ENCODE measurements at places on chromosomes 5 and 9.

- no peak for DNase-seq
Observed at GRCh38 chr9:23441275-23441674, 384.8 kb downstream of the ELAVL2 start.

- DNase-seq, result peak; percentile 38
Observed at GRCh38 chr5:147098233-147098790, 136.5 kb upstream of the STK32A start.

- no peak for DNase-seq
Observed at GRCh38 chr9:27037499-27037898, 32.0 kb upstream of the LRRC19 start.

- no peak for DNase-seq
Observed at GRCh38 chr5:136594416-136594815, 229.1 kb upstream of the TRPC7 start.

GRCh38 chr9:121950441-121950840, 142.7 kb downstream of the TTLL11 start:
- no peak for DNase-seq

DNA sequence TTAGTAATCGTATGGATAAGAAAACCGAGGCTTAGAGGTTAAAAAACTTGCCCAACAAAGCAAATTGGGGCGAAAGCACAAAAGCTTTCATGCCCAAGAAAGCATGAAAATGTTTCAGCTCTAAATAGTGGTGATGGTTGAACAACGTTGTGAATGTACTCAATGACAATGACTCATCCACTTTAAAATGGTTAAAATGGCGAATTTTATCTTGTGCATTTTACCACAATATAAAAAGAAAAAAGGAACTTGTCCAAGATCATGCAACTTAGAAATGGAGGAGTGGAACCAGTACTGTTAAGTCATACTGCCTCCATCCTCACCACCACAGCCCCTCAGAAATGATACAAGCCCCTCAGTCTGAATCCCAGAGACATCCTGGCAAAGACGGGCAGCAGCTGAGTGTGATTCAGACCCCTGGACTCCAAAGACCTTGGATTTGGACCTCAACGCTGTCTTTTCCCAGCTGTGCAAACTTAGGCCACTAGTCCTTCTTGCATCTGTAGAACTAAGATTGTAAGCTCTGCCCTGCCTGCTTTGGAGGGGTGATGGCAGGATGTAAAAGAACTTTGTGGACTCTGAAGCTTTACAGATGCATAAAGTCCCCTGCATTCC, 158.4 kb downstream of the GABBR2 start:
- no peak for DNase-seq

- no peak for DNase-seq
Observed at GRCh38 chr5:36929438-36929837, 52.9 kb downstream of the NIPBL start.

- DNase-seq, result no peak
Observed at GRCh38 chr9:37337301-37337890, 85.1 kb upstream of the GRHPR start.

DNA sequence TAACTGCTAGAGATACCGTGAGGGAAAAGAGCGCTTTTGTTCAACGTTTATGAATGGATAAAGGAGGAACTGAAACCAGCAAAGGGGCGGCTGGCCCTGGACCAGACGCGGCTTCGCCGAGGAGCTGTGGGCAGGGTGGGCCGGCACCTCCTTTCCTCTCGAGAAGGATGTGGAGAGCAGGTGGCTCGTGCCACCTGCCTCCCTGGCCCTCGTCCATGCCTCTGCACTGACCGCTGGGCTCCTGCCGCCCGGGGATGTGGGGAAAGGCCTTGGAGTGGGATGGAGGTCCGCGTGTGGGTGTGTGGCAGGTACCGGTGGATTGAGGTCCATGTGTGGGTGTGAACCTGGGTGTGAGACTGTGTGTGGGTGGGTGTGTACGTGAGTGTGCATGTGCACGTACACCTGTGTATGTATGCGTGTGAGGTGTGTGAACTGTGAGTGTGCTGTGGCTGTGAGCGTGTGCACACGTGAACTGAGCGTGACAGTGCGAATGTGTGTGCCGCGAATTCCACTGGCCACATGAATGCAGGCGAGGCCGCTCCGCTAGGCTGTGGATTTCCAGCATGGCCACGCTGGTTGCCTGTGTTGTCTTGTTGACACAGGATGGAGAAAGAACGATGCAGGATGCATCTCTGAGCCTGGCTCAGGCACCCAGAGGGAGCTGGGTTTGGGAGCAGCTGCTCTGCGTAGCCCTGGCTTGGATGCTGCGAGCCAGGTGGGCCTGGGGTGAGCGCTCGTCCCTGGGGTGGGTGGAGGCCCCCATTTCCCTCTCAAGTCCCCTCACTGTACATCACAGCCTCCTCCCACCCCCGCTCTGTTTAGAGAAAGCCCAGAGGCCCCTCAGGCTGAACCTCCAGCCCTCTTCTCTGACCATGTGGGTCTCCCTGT, 4.4 kb upstream of the CEP72 start:
- no peak for DNase-seq

GRCh38 chr5:131521252-131521651, 113.8 kb downstream of the RAPGEF6 start:
- DNase-seq, result no peak

- no peak for DNase-seq
Observed at GRCh38 chr5:34536699-34537098, 119.4 kb upstream of the RAI14 start.

DNA sequence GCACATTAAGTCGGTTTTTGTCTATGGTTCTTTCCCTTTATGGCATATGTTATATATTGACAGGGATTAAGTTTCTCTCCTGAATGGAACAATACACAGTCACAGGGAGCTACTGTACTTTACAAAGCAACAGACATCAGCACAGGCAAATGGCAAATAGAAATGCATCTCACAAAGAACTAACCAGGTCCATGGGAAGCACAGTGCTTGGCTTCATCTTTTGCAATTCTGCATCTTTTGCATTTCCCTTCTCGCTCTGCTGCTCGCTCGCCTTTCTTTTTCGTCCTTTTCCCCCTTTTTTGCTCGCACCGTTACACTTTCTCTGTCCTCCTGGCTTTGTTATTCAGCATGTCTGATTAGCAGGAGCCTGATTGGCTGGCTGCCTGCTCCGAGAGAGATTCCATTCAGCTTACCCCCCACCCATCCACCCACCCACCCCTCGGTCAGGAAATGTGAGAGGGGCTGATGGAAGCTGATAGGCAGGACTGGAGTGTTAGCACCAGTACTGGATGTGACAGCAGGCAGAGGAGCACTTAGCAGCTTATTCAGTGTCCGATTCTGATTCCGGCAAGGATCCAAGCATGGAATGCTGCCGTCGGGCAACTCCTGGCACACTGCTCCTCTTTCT, at the start of gene ADAMTSL1:
Gene ADAMTSL1 (plus strand): TSS at position 502 of the 628 bp plus-strand sequence. CDS start 80 bp downstream, at position 582.
- peak; percentile 58 for DNase-seq

GRCh38 chr5:180140571-180140970, 68.4 kb downstream of the RASGEF1C start:
- DNase-seq, result no peak

DNA sequence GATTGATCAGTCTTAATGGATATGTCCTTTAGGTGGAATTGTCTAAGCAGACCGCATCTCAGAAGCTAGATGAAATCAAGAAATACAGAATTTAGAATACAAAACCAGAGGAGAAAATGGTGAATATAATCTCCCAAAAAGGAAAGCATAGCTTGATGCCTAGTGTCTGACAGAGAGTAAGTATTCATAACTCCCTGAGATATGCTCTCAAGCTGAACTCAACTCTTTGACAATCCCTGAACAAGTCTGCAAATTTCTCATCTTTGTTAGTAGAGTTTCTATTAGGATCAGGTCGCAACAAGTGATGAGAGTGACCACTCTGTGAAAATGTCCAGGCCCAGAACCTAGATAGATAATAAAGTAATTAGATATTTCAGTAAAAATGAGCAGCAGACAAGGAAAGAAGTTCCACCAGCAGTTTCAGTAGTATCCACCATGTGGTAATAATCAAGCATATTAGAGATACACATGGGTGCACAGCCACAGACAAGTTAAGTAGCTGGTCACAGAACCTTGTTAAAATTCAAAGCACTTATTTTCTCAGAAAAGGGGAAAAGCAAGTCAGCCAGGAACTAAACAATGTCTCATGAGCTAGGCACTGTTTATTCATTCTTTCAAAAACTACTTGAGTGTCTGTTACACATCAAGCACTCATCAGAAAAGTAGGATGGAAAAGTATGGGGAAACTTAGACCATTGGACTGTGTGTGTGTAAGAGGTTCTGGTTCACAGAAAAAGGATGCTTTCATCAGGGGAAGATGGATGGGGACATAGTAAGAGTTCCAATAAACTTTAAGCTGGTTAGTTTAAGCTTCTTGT, 481.5 kb upstream of the TUSC1 start:
- no peak for DNase-seq

- DNase-seq, result no peak
Observed at GRCh38 chr9:107020040-107020530, 157.1 kb downstream of the ZNF462 start.

- DNase-seq, result no peak
Observed at GRCh38 chr5:57325678-57326397, 152.0 kb downstream of the GPBP1 start.

GRCh38 chr9:16611001-16611400, 259.5 kb downstream of the BNC2 start:
- no peak for DNase-seq

DNA sequence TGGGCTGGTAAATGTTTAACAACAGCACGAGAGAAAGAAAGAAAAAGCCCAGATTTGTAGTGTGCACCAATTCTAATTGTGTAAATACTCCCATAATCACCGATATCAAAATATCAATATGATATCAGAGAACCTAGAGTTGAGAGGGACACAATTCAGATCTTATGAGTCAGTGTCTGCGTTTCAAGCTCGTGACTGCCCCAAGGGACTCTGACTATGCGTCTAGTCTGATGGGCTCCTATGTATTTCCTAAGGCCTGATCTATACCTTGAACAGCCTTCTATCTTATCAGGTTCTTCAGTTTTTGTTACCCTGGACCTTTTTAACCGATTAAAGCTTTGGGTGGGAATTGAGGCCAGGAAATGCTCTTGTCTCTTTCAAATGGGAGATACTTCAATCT, 243.0 kb upstream of the SLC24A2 start:
- DNase-seq, result no peak

DNA sequence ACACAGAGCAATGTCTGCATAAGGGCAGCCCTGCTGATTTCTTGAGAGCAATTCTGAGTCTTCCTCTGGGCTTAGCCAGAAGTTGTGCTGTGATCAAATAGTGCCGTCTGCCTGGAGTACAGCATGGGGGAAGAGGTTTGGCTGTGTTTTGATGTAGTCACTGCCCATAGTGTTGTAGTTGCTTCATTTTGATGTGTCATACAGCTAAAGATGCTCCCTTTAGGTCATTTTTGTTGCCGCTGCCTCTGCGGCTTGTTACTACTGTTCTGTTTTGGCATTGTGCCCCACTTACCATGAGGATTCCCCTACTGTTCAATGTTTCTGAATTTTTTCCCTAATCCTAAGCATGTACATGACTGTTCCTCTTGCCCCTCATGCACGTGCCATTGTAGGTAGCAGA, 23.0 kb downstream of the SLC36A1 start:
- no peak for DNase-seq

Measured in nephron progenitor cell (in vitro differentiated cells).